Upper lobe of left lung (tissue), 6 donors: ENCODE measurements at places on chromosomes 4 and X. TPM values are rescaled to one million over a fixed set of nuclear protein-coding genes. Genes with fewer than 3 reads are reported as not detected.

- H3K27ac ChIP-seq: no peak overlapping the region
- no peak for DNase-seq
- no peaks in the 10 kb centered on the region for H3K36me3 ChIP-seq
- no peaks in the 10 kb centered on the region for H3K27me3 ChIP-seq
- H3K4me1 ChIP-seq: no peaks in the 10 kb centered on the region
Observed at GRCh38 chr4:13866881-13867280, 239.4 kb upstream of the BOD1L1 start.

DNA sequence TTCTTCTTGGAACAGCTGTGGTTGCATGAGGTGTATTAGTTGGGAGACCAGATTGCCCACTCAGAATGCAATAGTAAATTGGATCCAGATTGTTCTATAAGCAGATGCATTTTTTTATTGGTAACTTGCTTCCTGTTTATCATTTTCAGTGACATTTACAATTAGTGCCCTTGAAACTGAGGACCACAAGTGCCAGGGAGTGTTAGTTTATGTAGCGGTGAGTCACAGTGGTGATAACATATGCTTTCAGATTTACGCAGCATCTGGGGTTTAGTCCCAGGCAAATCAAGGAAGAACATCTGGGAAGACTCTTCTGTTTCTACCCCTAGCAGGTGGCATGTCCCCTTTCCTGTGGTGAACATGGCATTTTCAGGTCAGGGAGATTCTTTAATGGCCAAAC lies 24.1 kb downstream of the FRMPD4 start:
- H3K36me3 ChIP-seq: no peaks in the 10 kb centered on the region
- DNase-seq: no peak
- H3K4me3 ChIP-seq: no peak overlapping the region
- H3K27ac ChIP-seq: no peak overlapping the region

DNA sequence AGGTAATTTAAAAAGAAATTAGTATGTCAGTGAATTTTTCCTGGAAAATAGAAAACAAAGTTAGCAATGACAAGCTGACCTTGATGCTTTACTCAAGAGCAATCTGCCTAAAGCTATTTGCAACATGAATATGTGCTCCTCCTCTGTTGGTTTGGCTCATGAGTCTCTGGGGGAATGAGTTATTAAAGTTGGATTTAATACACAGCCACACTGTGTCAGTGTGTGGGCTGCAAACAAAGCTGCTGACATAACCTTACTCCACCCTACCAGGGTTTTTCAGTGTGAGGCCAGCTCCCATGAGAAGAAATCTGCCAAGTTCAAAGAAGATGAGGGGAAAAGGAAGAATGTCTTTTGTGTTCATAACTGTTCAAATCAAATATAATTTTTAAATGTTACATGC lies 280.5 kb downstream of the TLL1 start:
- no peaks in the 10 kb centered on the region for H3K36me3 ChIP-seq
- no peaks in the 10 kb centered on the region for H3K27me3 ChIP-seq
- DNase-seq: no peak
- H3K27ac ChIP-seq: no peak overlapping the region
- H3K4me1 ChIP-seq: no peaks in the 10 kb centered on the region
- no peak overlapping the region for H3K4me3 ChIP-seq

GRCh38 chr4:156829201-156829873 lies 142.3 kb downstream of the PDGFC start:
- H3K4me1 ChIP-seq: peaks cover 10% of the 10 kb centered on the region
- DNase-seq: no peak
- H3K4me3 ChIP-seq: no peak overlapping the region
- H3K27me3 ChIP-seq: no peaks in the 10 kb centered on the region

DNA sequence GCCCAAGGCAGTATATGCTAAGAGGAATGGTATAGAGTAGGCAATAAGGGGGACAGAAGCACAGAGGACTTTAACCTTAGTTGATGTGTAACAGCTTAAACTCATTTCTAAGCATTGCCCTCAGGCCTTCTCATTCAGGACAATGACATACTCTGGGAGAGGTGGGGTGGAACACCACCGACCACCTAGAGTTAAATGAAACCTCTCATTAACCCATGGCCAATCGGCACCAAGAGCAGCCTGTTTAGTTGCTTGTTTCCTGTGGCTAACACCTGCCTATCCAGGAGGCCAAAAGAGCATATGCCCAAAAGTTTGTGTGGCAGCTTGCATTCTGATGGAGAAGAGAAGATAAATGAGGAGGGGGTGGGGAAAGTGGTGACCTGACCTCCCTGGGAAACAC lies 88.7 kb upstream of the PLAC1 start:
- no peak overlapping the region for H3K27ac ChIP-seq
- H3K4me3 ChIP-seq: no peak overlapping the region
- no peaks in the 10 kb centered on the region for H3K27me3 ChIP-seq
- no peak for DNase-seq
- no peaks in the 10 kb centered on the region for H3K36me3 ChIP-seq
- no peaks in the 10 kb centered on the region for H3K4me1 ChIP-seq

GRCh38 chr4:48913346-48913745 lies 6.8 kb upstream of the OCIAD2 start:
- H3K27me3 ChIP-seq: no peaks in the 10 kb centered on the region
- no peak for DNase-seq
- H3K27ac ChIP-seq: no peak overlapping the region
- H3K4me1 ChIP-seq: no peaks in the 10 kb centered on the region
- H3K36me3 ChIP-seq: no peaks in the 10 kb centered on the region

DNA sequence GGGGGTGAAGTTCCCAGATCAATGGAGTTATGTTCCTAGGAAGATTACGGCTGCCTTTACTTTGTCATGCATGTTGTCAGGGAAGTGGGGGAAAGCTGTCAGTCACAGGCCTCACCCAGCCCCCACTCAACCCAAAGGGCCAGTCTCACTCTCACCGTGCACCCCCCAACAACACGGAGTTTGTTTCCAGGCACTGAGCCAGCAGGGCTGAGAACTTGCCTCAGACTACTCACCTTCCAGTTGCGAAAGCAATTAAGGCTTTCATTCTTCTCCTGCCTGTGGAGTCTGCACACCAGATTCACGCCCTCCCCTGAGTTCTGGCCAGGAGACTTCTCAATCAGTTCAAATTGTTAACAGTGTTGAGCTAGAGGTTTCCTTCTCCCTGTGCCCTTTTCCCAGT lies 114.3 kb downstream of the SH3BGRL start:
- no peak overlapping the region for H3K4me3 ChIP-seq
- no peaks in the 10 kb centered on the region for H3K36me3 ChIP-seq
- H3K4me1 ChIP-seq: no peaks in the 10 kb centered on the region
- H3K27me3 ChIP-seq: no peaks in the 10 kb centered on the region
- DNase-seq: no peak
- H3K27ac ChIP-seq: no peak overlapping the region

DNA sequence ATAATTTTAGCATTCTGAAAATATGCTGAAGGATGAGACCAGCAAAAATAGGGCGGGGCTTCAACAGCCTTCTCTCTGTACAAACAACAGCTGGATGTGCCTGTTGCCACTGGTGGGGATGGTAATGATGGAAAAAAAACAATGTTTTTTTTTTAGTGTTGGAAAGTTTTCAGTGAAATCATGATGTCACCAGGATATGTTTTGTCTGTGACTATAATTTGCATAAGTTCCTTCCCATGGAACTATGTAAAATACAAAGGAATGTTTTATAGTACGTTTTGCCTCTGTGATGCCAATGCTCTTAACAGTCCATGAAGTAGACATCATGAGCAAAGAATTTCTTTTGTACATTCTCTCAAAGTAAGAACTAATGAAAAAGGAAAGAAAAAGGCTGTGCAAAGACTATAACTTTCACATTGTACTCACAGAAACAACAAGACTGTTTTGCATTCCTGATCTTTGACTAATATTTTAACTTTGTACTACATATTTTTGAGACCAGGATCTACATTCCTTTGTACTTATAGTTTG lies 589.7 kb downstream of the SPRY1 start:
- no peaks in the 10 kb centered on the region for H3K4me1 ChIP-seq
- H3K36me3 ChIP-seq: no peaks in the 10 kb centered on the region
- DNase-seq: no peak
- H3K27ac ChIP-seq: peak overlapping the region; percentile 16

- H3K27ac ChIP-seq: no peak overlapping the region
- no peak for DNase-seq
- no peaks in the 10 kb centered on the region for H3K4me1 ChIP-seq
- no peaks in the 10 kb centered on the region for H3K36me3 ChIP-seq
- no peaks in the 10 kb centered on the region for H3K27me3 ChIP-seq
Observed at GRCh38 chr4:15674926-15675325, 6.7 kb upstream of the FAM200B start.

GRCh38 chrX:153807976-153808375 lies 13.5 kb downstream of the SSR4 start:
- no peaks in the 10 kb centered on the region for H3K27me3 ChIP-seq
- no peaks in the 10 kb centered on the region for H3K4me1 ChIP-seq
- no peak overlapping the region for H3K4me3 ChIP-seq
- DNase-seq: no peak
- H3K36me3 ChIP-seq: no peaks in the 10 kb centered on the region
- H3K27ac ChIP-seq: no peak overlapping the region

DNA sequence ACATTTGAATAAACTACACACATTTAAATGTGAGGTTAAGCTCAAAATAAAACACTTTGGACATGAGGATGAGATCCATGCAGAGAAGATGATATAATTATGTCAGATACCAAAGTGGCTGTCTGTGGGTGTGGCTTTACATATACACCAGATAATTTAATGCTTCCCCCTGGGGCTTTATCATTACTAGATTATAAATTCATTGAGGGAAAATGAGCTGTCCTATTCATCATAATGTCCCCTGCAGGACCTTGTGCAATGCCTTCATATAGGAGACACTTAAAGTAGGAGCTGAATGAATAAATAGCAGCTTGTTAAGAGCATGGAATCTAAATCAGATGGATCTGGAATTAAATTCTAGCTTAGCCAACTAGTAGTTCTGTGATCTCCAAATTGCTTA lies 49.7 kb downstream of the OTC start:
- H3K36me3 ChIP-seq: no peaks in the 10 kb centered on the region
- no peaks in the 10 kb centered on the region for H3K4me1 ChIP-seq
- H3K27me3 ChIP-seq: no peaks in the 10 kb centered on the region
- no peak for DNase-seq
- no peak overlapping the region for H3K27ac ChIP-seq
- H3K4me3 ChIP-seq: no peak overlapping the region

GRCh38 chr4:77203380-77204197 lies 46.6 kb downstream of the CCNG2 start:
- no peaks in the 10 kb centered on the region for H3K27me3 ChIP-seq
- H3K27ac ChIP-seq: no peak overlapping the region
- H3K36me3 ChIP-seq: no peaks in the 10 kb centered on the region
- H3K4me3 ChIP-seq: no peak overlapping the region

GRCh38 chrX:3669841-3670475 lies 43.5 kb downstream of the PRKX start:
- no peak overlapping the region for H3K4me3 ChIP-seq
- no peaks in the 10 kb centered on the region for H3K4me1 ChIP-seq
- no peak for DNase-seq
- no peaks in the 10 kb centered on the region for H3K27me3 ChIP-seq
- H3K27ac ChIP-seq: no peak overlapping the region
- H3K36me3 ChIP-seq: peaks cover 27% of the 10 kb centered on the region

DNA sequence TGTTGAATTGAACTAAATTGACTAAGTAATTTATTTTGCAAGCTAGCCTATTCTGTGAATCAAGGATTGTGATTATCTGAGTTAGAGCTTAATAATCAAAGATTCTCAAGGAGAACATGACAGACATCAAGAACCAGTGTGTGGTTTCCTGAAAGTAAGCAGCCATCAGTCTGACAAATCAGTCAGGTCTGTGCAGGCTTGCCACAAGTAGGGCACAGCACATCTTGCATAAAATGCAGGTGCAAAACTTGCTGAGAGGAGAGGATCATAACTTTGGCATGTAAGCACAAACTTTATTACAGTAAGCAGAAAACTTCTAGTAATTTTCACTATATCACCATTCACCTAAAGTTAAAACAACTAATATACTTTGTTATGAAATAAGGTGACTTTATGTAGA lies 22.5 kb downstream of the FAM241A start:
- no peak overlapping the region for H3K27ac ChIP-seq
- no peak for DNase-seq
- H3K36me3 ChIP-seq: no peaks in the 10 kb centered on the region
- no peak overlapping the region for H3K4me3 ChIP-seq
- no peaks in the 10 kb centered on the region for H3K4me1 ChIP-seq

DNA sequence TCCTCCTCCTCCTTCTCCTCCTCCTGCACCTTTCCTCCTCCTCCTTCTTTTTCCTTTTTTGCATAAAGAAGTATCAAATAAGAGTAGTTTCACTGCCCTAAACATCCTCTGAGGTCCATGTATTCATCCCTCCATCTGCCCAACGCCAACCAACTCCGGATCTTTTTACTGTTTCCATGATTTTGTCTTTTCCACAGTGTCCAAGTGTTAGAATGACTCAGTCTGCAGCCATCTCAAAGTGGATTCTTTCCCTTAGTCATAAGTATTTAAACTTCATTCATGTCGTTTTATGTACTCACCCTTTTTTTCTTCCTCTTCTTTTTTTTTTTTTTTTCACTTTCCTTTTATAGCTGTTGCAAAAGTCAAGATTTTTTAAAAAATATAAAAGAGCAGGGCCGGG lies 12.9 kb downstream of the CSF2RA start:
- H3K36me3 ChIP-seq: no peaks in the 10 kb centered on the region
- no peaks in the 10 kb centered on the region for H3K27me3 ChIP-seq
- H3K4me1 ChIP-seq: no peaks in the 10 kb centered on the region
- no peak overlapping the region for H3K4me3 ChIP-seq

DNA sequence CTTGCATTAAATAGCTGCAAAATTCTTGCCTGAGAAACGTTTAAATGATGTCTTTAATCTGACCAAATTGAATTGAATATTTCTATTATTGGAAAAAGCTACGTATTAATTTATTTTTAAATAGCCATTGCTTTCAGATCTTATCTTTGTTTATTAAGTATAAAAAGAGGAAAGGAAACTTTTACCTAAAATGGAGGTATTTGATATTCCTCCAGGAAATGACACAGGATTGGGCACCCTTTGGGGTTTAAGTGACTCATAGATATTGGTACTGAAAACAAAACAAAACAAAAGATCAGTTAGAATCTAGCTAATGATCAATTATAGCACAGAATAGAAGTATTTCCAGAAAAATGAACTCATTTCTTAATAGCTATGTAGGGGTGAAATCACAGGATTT lies 34.1 kb downstream of the PLS3 start:
- no peaks in the 10 kb centered on the region for H3K36me3 ChIP-seq
- H3K4me3 ChIP-seq: peak overlapping the region; percentile 31
- no peaks in the 10 kb centered on the region for H3K4me1 ChIP-seq
- DNase-seq: no peak
- no peaks in the 10 kb centered on the region for H3K27me3 ChIP-seq
- peak overlapping the region; percentile 59 for H3K27ac ChIP-seq

GRCh38 chr4:70511365-70511764 lies 7.0 kb upstream of the AMTN start:
- DNase-seq: no peak
- no peaks in the 10 kb centered on the region for H3K36me3 ChIP-seq
- no peak overlapping the region for H3K4me3 ChIP-seq
- H3K27ac ChIP-seq: no peak overlapping the region

- no peak for DNase-seq
- H3K36me3 ChIP-seq: no peaks in the 10 kb centered on the region
- H3K4me1 ChIP-seq: peaks cover 9% of the 10 kb centered on the region
Observed at GRCh38 chr4:16659079-16659478, 239.4 kb downstream of the LDB2 start.

Gene NDUFA1
- total RNA-seq: 50.3 TPM

Gene GABRE
- 58.5 TPM for total RNA-seq

Gene RADX
- total RNA-seq: 11.1 TPM

Gene PPP4R3C
- not detected for total RNA-seq

Gene USP27X
- total RNA-seq: 4.2 TPM

Gene ZIC3
- 0.07 TPM for total RNA-seq

Gene ITGB1BP2
- total RNA-seq: not detected

Gene CRLF2
- total RNA-seq: 1.1 TPM

Gene SPANXN4
- not detected for total RNA-seq
